ENCODE measurements at places on chromosomes 11 and 22. TPM values are rescaled to one million over a fixed set of nuclear protein-coding genes. Genes with fewer than 3 reads are reported as not detected.

DNA sequence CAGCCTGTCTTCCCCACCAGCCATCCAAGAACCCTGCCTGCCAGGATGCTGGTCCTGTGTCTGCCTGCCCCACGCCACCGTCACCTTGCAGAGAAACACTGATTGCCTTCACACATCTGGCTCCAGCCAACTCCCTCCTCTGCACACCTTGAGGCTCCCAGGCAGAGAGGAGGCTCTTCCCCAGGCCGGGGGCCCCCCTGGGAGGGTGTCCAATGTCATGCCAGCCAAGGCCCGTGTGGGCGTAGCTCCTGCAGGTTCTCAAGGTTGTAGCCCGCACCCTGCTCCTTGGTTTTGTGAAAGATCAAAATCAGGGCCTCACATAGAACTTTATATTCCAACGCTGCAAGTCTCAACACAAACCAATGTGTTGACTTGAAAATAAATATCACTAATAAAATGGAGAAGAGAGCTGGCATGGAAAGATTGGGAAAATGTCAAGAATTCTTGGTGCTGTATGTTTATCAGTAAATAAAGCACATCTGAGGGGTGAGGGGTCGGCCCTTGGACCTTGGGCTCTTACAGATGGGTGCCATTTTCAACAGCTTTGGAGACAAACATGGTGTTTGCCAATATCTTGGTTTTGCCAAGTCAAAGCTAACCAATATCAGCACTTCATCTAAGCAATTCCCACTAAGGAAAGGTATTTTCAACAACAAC lies 6.7 kb upstream of the PPARA start:
- peak; percentile 22 for DNase-seq
- no peaks in the 10 kb centered on the region for H3K27me3 ChIP-seq
- H3K27ac ChIP-seq = no peak overlapping the region
- no peaks in the 10 kb centered on the region for H3K4me1 ChIP-seq

DNA sequence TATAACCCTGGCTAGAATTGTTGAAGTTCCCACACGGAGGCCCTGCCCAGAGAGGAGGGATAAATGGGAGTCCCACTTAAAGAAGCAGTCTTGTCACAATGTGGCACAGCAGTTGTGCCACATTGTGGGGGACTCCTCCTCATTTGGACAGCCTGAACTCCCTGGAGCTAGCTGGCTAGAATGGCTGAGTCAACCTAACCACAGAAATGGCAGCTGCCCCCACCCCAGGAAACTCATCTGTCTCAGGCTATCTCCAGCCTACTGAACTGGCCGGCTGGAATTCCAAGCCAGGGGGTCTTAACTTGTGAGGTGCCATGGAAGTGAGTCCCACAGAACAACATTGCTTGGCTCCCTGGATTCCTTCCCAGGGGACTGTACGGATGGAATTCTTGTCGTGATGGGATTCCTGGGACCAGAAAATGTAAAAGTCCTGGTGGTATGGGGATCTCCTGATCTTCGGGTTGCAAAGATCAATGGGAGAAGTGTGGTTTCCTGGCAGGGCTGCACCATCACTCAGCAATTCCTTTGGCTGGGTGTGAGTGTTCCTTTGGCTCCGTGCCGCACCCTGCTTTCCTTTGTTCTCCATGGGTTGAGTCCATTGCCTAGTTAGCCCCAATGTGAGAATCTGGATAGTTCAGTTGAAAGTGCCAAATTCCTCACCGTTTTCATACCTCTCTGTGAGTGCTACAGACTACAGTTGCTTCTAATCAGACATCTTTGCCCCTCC lies 791.2 kb upstream of the FAT3 start:
- H3K27me3 ChIP-seq = no peaks in the 10 kb centered on the region
- DNase-seq = no peak
- no peak overlapping the region for H3K4me3 ChIP-seq
- no peaks in the 10 kb centered on the region for H3K4me1 ChIP-seq
- no peak overlapping the region for H3K27ac ChIP-seq
- H3K36me3 ChIP-seq = no peaks in the 10 kb centered on the region

Gene LARGE2
- 7.5 TPM for total RNA-seq

Gene TMEM45B
- total RNA-seq = 19.3 TPM

DNA sequence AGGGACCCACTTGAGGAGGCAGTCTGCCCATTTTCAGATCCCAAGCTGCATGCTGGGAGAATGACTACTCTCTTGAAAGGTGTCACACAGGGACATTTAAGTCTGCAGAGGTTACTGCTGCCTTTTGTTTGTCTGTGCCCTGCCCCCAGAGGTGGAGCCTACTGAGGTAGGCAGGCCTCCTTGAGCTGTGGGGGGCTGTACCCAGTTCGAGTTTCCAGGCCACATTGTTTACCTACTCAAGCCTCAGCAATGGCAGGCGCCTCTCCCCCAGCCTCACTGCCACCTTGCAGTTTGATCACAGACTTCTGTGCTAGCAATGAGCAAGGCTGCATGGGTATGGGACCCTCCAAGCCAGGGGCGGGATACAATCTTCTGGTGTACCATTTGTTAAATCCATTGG lies 126.0 kb downstream of the OR4A5 start:
- no peak for DNase-seq
- H3K27me3 ChIP-seq = no peaks in the 10 kb centered on the region
- no peaks in the 10 kb centered on the region for H3K4me1 ChIP-seq
- H3K36me3 ChIP-seq = no peaks in the 10 kb centered on the region
- H3K4me3 ChIP-seq = no peak overlapping the region

DNA sequence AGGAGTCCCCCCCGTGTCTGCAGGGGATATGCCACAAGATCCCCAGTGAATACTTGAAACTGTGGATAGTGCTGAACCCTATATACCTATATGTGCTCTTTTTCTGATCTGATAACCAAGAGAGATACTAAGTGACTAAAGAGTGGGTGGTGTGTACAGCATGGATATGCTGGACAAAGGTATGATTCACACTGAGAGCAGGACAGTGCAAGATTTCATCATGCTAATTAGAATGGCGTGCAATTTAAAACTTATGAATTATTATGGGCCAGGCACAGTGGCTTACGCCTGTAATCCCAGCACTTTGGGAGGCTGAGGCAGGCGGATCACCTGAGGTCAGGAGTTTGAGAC lies 90.2 kb upstream of the ALKBH3 start:
- no peaks in the 10 kb centered on the region for H3K36me3 ChIP-seq
- peaks cover 7% of the 10 kb centered on the region for H3K4me1 ChIP-seq
- no peaks in the 10 kb centered on the region for H3K27me3 ChIP-seq
- DNase-seq = no peak

Gene SLC22A9
- total RNA-seq = not detected

DNA sequence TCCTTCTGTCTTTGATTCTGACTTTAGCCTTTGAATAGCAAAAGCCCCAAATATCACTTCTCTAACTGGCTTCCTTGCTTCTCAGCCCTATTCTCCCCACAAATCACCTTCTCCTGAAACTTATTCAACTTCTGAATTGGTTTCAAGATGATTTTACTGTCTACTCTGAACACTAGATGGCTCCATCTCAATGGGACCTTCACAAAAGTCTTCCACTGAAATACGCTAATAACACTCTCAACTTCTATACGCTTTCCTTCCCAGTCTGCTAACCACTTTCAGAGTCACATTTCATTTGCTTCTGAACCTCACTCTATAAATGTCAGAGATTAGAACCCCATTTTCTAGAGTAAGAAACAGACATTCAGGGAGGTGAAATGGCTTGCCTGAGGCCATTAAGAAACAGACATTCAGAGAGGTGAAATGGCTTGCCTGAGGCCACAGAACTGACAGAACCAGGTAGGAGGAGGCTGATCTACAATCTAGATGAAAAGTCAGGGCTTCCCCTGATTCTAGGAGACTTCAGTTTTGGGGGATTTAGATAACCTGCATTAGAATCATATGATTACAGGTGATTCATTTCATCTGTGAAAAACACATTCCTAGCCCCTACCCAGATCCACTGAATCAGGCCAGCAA lies 20.6 kb downstream of the MORC2 start:
- no peak overlapping the region for H3K4me3 ChIP-seq
- peak; percentile 68 for DNase-seq

DNA sequence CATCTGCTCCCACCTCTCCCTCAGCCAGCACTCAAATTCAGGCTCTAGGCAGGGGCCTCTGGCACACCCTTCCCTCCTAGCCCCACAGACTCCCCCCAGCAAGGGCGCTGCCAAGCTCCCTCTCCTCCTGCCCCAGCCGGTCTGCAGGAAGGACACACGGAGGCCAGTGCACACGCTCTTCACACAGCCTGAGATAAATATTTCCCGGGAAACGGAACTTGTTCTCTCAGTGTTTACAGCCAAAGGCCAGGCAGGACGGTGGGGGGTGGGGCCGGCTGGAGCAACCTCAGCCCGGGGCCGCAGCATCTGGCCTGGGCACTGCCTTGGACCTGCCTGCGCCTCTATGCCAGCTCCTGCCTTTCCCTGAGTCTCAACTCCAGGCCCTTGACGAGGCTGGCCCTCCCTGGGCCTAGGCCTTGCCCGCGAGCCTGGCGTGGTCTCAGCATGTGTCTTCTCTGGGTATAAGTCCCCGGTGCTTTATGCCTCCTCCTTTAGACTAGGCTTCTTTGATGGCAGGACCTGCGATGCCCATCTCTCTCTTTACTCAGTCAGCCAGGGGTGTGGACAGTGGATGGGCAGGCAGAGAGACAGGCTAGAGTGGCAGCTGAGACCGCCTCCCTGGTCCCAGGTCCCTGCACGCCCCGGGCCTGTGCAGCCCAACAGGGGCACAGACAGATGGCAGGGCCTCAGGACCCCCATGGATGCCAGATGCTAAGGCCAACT lies 48.4 kb downstream of the PDE2A start:
- DNase-seq = peak; percentile 84

Gene OR51I2
- not detected for total RNA-seq

GRCh38 chr11:90355200-90355599 lies 132.4 kb upstream of the CHORDC1 start:
- H3K36me3 ChIP-seq = no peaks in the 10 kb centered on the region
- H3K4me3 ChIP-seq = no peak overlapping the region
- no peaks in the 10 kb centered on the region for H3K27me3 ChIP-seq
- DNase-seq = peak; percentile 45
- H3K4me1 ChIP-seq = no peaks in the 10 kb centered on the region
- H3K27ac ChIP-seq = no peak overlapping the region

GRCh38 chr11:61901397-61901796 lies 10.1 kb upstream of the FADS3 start:
- H3K27me3 ChIP-seq = no peaks in the 10 kb centered on the region
- no peak overlapping the region for H3K27ac ChIP-seq
- no peaks in the 10 kb centered on the region for H3K36me3 ChIP-seq
- no peak for DNase-seq
- H3K4me3 ChIP-seq = no peak overlapping the region

GRCh38 chr11:65648997-65649493 lies 11.1 kb downstream of the SIPA1 start:
- H3K27ac ChIP-seq = no peak overlapping the region
- no peak overlapping the region for H3K4me3 ChIP-seq
- peaks cover 27% of the 10 kb centered on the region for H3K4me1 ChIP-seq
- H3K27me3 ChIP-seq = no peaks in the 10 kb centered on the region
- DNase-seq = no peak

GRCh38 chr11:40162901-40163883 lies 1296.3 kb downstream of the LRRC4C start:
- no peak overlapping the region for H3K27ac ChIP-seq
- no peak overlapping the region for H3K4me3 ChIP-seq
- no peaks in the 10 kb centered on the region for H3K4me1 ChIP-seq
- no peaks in the 10 kb centered on the region for H3K27me3 ChIP-seq
- no peaks in the 10 kb centered on the region for H3K36me3 ChIP-seq
- DNase-seq = no peak

- H3K27ac ChIP-seq = no peak overlapping the region
- no peaks in the 10 kb centered on the region for H3K4me1 ChIP-seq
- DNase-seq = no peak
- no peaks in the 10 kb centered on the region for H3K27me3 ChIP-seq
- H3K36me3 ChIP-seq = no peaks in the 10 kb centered on the region
These were observed 12.9 kb upstream of the POU2AF3 start for GRCh38 chr11:111285189-111286091.

Gene RASGRP2
- 35.3 TPM for total RNA-seq

- no peaks in the 10 kb centered on the region for H3K36me3 ChIP-seq
- no peak overlapping the region for H3K27ac ChIP-seq
- peaks cover 5% of the 10 kb centered on the region for H3K4me1 ChIP-seq
These were observed 49.6 kb upstream of the ALKBH3 start for GRCh38 chr11:43830928-43831440.

DNA sequence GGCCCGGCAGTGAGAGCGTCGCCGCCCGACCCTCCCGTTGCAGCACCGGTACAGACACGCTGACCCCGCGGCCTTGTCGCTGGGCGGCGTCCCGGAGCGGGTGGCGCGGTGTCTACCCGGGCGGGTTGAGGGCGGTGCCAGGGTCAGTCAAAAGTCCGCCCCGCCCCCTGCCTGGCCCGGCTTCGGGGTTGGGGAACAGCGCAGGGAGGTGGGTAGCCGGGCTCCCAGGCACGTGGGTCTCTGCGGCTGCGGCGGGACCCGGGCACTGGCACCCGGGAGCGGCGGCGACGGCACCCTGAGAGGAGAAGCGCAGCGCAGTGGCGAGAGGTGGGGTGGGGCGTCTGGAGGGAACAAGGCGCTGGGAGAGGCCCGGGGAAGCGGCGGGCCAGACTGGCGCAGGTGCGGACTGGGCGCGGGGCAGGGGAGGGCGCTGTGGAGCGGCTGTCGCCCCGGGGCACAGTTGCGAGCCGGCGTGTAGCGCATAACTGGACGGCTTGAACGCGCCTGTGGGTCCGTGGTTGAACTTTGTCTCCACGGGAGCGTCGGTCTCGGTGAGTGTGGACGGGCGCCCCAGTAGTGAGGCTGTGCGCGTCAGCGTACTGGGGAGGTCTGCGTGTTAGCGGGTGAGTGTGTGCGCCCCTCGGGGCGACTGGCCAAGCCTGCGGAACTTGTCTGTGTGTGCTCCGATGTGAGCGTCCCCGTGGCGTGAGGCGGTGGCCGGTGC lies at the start of gene P2RY2:
Gene P2RY2 (plus strand): TSS at position 176 of the 724 bp plus-strand sequence. CDS start 15,879 bp downstream, outside the sequence.
- no peaks in the 10 kb centered on the region for H3K36me3 ChIP-seq
- no peaks in the 10 kb centered on the region for H3K4me1 ChIP-seq
- H3K27ac ChIP-seq = peak within 1 kb of the TSS; percentile 55

DNA sequence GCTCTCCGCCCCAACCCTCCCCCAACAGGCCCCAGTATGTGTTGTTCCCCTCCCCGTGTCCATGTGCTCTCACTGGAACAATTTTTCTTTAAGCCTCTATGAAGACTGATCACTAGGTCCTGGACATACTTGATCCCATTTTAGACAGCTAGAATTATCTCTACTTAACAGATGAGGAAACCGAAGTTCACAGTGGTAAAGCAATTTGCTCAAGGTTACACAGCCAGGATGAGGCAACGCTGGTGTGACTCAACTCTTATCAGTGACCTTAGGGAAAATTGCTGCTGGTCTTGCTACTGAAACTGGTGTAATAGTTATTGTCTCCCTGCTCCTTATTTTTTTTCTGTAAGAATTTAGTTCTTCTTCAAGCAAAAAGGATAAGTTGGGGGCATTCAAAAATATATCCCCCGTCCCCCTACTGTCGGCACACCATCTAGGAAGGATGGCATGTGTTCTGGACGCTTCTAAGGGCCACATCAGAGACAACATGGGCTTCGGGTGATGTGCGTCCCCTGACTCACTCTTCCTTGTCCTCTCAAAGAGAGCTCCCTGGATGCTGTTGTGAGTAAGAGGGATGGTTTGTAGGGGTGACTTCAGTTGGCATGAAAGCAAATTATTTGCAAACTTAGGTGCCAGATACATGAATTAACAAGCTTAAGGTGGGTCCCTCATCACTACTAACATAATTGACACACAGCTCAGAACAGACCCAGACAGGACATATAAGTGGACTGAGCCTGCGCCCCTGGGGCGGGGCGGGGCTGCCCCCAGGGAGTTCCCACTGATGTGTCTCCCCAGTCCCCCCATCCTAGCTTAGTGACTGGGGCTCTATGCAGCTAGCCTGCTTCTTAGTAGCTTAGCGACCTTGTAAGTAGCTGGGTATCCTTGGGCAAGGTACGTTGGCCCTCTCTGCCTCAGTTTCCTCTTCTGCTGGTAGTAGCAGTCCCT lies 23.6 kb upstream of the ALX4 start:
- H3K4me3 ChIP-seq = no peak overlapping the region
- DNase-seq = no peak
- no peaks in the 10 kb centered on the region for H3K4me1 ChIP-seq
- no peaks in the 10 kb centered on the region for H3K36me3 ChIP-seq
- no peak overlapping the region for H3K27ac ChIP-seq
